CD4-positive, alpha-beta T cell treated with Interleukin-15 for 4 hours (primary cell): ENCODE measurements at places on chromosomes 5 and 9.
A peak's percentile ranks its signal among the peaks of the same experiment; 100 is the strongest.

- DNase-seq = no peak
These were observed 9.2 kb upstream of the CXCL14 start for GRCh38 chr5:135587721-135588663.

DNA sequence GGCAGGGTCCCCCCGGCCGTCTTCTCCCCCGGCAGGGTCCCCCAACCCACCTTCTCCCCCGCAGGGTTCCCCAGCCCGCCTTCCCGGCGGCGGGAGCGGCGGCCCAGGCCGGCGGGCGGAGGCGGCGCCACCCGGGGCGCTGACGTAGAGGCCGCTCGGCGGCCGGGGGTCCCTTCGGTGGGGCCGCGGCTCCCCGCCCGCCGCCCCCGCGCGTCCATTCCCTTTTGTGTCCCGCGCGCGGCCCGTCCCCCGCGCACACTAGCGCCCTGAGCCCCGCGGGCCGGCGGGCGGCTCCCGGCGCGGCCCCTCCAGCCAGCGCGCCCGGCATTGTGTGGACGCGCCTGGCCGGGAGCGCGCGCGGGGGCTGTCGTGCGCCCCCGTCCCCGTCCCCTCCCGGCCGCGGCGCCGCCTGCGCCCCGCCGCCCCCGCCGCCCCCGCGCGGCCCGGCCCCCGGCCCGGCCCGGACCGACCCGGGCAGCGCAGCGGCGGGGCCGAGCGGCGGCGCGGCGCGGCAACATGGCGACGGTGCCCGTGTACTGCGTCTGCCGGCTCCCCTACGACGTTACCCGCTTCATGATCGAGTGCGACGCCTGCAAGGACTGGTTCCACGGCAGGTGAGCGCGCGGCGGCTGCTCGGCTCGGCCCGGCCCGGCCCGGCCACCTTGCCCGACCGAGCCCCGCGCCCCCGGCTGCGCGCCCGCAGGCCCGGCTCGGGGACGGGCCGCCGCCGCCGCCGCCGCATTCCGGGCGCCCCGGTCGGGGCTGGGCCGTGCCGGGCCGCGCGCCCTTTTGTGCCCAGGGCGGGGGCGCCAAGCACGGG, at the start of gene PHF2:
Gene PHF2 (plus strand): TSS at position 327 of the 820 bp plus-strand sequence. CDS start 190 bp downstream, at position 517.
- peak; percentile 28 for DNase-seq

DNA sequence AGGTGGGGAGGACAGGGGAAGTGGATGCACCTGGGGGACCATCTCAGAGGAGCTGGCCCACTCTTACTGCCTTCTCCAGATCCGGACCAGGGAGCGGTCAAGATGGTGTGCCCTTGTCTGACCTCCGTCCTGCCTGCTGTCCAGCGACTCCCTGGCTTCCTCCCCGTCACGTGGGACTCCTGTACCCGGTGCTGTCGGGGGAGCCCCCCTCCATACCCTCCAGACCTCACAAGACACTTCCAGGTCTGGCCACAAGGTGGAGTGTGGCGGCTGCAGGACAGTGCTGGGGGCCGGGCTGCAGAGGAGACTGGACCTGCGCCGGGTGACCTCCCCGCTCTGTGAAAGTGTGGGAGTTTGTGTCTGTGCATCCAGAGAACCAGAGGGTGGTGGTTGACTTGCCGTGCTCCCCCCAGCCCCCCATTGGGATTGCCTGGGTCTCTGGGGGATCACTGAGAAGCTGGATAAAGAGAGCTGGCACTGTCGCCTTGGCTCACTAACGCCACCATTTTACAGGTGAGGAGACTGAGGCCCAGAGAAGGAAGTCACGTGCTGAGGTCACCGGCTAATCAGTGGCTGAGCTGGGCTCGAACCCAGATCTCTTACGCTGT, 1.9 kb upstream of the CRB2 start:
- peak; percentile 30 for DNase-seq

DNA sequence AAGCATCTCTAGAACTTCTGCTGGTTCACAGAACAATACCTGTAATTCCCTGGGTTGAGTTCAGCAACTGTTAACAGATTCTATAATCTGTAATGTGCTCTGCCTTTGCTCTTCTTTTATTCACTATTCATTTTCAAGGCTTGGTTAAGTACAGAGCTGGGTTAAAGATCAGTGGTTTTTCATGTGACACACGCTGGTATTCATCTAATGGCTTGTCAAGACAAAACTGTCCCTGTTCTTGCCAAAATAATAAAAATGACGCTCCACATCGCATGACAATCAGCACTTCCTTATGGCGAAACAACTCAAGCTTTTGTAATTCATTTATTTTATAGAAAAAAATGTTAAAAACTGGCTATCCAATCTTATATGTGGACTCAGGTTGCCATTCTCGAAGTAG, 137.9 kb downstream of the BNC2 start:
- no peak for DNase-seq

GRCh38 chr5:51821697-51822096, 438.4 kb downstream of the ISL1 start:
- DNase-seq = no peak
